ENCODE measurements at places on chromosomes 5 and 9. TPM values are rescaled to one million over a fixed set of nuclear protein-coding genes. Genes with fewer than 3 reads are reported as not detected.

ACTBL2 gene
- total RNA-seq, result not detected

CLIC3 gene
- not detected for total RNA-seq

MLANA gene
- total RNA-seq, result not detected

FGF10 gene
- total RNA-seq, result 17.8 TPM

CFAP90 gene
- total RNA-seq, result 0.78 TPM

STRBP gene
- 10.1 TPM for total RNA-seq

LECT2 gene
- total RNA-seq, result not detected

FRRS1L gene
- total RNA-seq, result 20.9 TPM

RGS7BP gene
- 2.0 TPM for total RNA-seq

CACNA1B gene
- total RNA-seq, result 0.12 TPM

CSF1R gene
- total RNA-seq, result 25.3 TPM

ADAMTS6 gene
- 4.9 TPM for total RNA-seq

- no peak overlapping the region for H3K27ac ChIP-seq
- no peaks in the 10 kb centered on the region for H3K36me3 ChIP-seq
- no peaks in the 10 kb centered on the region for H3K4me1 ChIP-seq
- H3K27me3 ChIP-seq, result no peaks in the 10 kb centered on the region
Measured at GRCh38 chr9:21919377-21920362, 74.5 kb downstream of the CDKN2A start.

- no peaks in the 10 kb centered on the region for H3K27me3 ChIP-seq
- H3K4me3 ChIP-seq, result no peak overlapping the region
- DNase-seq, result no peak
Measured at GRCh38 chr5:138523406-138523805, 19.6 kb downstream of the ETF1 start.

- peak; percentile 37 for DNase-seq
- H3K27ac ChIP-seq, result peak overlapping the region; percentile 20
- H3K4me1 ChIP-seq, result peaks cover 16% of the 10 kb centered on the region
Measured at GRCh38 chr9:134229466-134230091, 65.2 kb upstream of the RNU6ATAC start.

- H3K4me1 ChIP-seq, result no peaks in the 10 kb centered on the region
- no peak overlapping the region for H3K27ac ChIP-seq
- no peak for DNase-seq
- no peaks in the 10 kb centered on the region for H3K36me3 ChIP-seq
- no peaks in the 10 kb centered on the region for H3K27me3 ChIP-seq
- no peak overlapping the region for H3K4me3 ChIP-seq
Measured at GRCh38 chr5:55141945-55142690, 17.9 kb upstream of the GPX8 start.

GRCh38 chr9:133781828-133782135 is 43.6 kb upstream of the SARDH start:
- no peak for DNase-seq
- no peak overlapping the region for H3K27ac ChIP-seq
- no peaks in the 10 kb centered on the region for H3K27me3 ChIP-seq
- no peaks in the 10 kb centered on the region for H3K36me3 ChIP-seq
- no peaks in the 10 kb centered on the region for H3K4me1 ChIP-seq
- H3K4me3 ChIP-seq, result no peak overlapping the region

GRCh38 chr5:173808079-173808808 is 79.9 kb upstream of the CPEB4 start:
- no peak for DNase-seq
- H3K27ac ChIP-seq, result no peak overlapping the region
- no peak overlapping the region for H3K4me3 ChIP-seq
- H3K36me3 ChIP-seq, result no peaks in the 10 kb centered on the region
- H3K4me1 ChIP-seq, result no peaks in the 10 kb centered on the region

DNA sequence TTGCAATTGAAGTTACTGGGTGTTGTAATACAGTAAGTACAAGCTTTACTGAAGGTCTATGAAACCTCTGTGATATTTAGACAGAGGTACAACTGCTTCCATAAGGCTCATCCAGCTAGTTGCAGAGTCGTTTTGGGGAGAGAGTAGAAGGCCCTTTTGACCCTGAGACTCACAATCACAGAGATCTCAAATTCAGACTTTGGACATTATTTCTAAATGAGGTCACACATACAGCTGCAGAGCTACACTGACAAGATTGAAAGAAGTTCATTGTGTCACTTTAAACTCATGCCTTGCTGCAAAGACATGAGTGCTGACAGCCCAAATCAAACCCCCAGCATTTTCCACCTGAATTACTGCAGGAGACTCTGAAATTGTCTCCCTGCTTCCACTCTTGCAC is 205.9 kb upstream of the TMEM161B start:
- H3K36me3 ChIP-seq, result no peaks in the 10 kb centered on the region
- H3K4me3 ChIP-seq, result no peak overlapping the region
- H3K27ac ChIP-seq, result no peak overlapping the region
- H3K4me1 ChIP-seq, result no peaks in the 10 kb centered on the region
- no peaks in the 10 kb centered on the region for H3K27me3 ChIP-seq

GRCh38 chr5:81014348-81014747 is 54.2 kb downstream of the RASGRF2 start:
- no peak for DNase-seq
- no peak overlapping the region for H3K4me3 ChIP-seq
- no peaks in the 10 kb centered on the region for H3K36me3 ChIP-seq
- no peaks in the 10 kb centered on the region for H3K4me1 ChIP-seq
- no peaks in the 10 kb centered on the region for H3K27me3 ChIP-seq

GRCh38 chr5:1473746-1474145 is 28.5 kb upstream of the SLC6A3 start:
- H3K27ac ChIP-seq, result no peak overlapping the region
- no peak for DNase-seq
- H3K4me1 ChIP-seq, result no peaks in the 10 kb centered on the region
- no peaks in the 10 kb centered on the region for H3K27me3 ChIP-seq

- no peaks in the 10 kb centered on the region for H3K36me3 ChIP-seq
- H3K27me3 ChIP-seq, result no peaks in the 10 kb centered on the region
- no peak overlapping the region for H3K27ac ChIP-seq
- H3K4me3 ChIP-seq, result no peak overlapping the region
Measured at GRCh38 chr9:124122813-124123462, 111.4 kb downstream of the LHX2 start.

DNA sequence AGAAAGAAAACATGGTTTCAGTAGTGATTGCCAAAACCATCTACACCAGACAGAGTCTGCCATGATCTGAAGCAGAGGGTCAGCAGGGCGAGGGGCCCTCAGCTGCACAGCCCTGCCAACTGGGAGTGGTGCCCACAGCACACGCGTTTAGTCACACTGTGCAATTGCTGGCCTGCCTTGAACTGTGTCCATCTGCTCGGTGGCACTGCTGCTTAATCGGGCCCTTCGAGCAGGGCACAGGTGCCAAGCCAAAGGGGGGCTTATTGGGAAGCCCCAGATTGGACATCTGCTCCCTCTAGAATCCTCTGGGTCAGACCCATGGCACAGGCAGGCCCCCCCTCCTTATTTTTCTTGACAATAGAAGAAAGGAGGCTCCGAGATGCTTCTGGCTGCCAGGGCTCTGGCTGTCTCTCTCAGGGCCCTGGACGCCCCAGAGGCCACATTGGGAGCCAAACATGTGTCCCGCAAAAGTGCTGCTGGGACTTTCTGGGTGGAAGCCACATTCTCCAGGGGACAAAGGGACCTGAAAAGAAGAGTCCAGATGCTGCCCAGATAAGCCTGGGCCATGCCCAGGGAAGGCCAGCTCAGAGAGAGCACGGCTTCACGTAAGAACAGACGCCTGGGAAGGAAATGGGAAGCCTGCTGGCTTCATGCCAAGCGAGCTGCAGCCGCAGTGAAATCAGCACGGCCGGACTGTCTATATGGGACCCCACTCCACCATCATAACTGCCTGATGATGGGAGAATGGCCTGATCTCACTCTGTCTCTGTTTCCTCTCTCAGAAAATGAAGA is 349.2 kb downstream of the GADD45G start:
- H3K36me3 ChIP-seq, result no peaks in the 10 kb centered on the region
- H3K4me1 ChIP-seq, result no peaks in the 10 kb centered on the region
- no peak for DNase-seq
- no peaks in the 10 kb centered on the region for H3K27me3 ChIP-seq
- H3K4me3 ChIP-seq, result no peak overlapping the region

DNA sequence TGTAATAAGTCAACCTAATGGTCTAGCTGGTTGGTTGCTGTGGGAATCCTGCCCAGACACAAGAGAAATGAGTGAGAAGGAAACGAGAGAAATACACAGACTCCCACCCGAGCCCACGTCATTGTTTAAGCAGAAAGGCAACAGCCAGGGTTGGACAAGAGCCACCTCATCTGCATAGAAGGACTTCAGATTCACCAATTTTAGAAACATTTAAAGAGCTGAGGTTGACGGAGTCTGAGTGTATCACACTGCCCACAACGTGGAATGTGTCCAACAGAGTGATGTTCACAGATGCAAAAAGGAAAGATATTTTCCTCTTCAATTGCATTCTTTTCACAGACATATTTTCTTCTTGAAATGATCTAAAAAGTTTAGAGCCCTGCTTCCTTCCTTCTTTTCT is 349.5 kb downstream of the AGTPBP1 start:
- H3K4me1 ChIP-seq, result no peaks in the 10 kb centered on the region
- DNase-seq, result no peak
- H3K27me3 ChIP-seq, result no peaks in the 10 kb centered on the region
- no peak overlapping the region for H3K4me3 ChIP-seq
- no peaks in the 10 kb centered on the region for H3K36me3 ChIP-seq
- no peak overlapping the region for H3K27ac ChIP-seq

GRCh38 chr9:23006127-23006526 is 559.5 kb downstream of the DMRTA1 start:
- no peaks in the 10 kb centered on the region for H3K4me1 ChIP-seq
- no peak overlapping the region for H3K4me3 ChIP-seq
- no peaks in the 10 kb centered on the region for H3K36me3 ChIP-seq

GRCh38 chr5:40384782-40385390 is 294.8 kb upstream of the PTGER4 start:
- no peak overlapping the region for H3K4me3 ChIP-seq
- H3K27ac ChIP-seq, result no peak overlapping the region
- H3K36me3 ChIP-seq, result no peaks in the 10 kb centered on the region
- no peaks in the 10 kb centered on the region for H3K27me3 ChIP-seq
- DNase-seq, result no peak

DNA sequence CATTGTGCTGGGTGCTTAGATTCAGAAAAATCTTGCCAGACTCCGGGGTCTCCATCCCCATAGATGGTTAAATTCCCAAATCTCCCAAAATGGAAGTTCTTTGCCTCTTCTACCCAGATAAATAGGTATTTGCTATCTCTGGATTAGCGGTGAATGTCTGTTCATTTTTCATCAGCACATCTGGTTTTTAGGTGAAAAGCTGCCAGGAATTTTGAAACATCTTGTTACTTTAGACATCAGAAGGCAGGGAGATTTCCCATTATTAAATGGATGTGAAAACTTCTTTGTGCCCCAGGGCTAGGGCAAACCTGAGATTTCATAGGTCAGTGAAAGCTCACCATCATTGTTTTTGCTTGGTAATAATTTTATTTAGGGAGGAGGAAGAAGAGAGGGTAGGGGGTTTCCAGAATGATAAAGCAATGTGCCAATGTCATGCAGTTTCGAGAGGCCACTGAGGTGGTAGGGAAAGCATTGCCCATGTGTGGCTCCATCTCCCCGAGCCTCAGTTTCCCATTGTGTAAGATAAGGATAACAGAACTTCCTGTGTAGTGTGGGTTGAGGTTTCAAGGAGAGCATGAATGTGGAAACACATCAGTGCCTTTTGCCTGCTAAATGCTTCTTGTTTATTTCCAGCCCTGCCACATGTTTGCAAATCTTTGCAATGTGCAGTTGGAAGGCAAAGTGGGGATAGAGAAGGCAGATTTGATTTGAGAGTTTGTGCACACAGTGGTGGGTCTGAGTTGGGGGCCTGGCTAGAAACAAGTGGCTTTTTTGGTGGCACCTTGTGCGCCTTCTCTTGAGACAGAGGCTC is 147.2 kb upstream of the KLF4 start:
- H3K4me1 ChIP-seq, result peaks cover 12% of the 10 kb centered on the region
- no peaks in the 10 kb centered on the region for H3K27me3 ChIP-seq
- peak overlapping the region; percentile 24 for H3K4me3 ChIP-seq

GRCh38 chr5:146633323-146633764 is 117.4 kb upstream of the GPR151 start:
- no peak overlapping the region for H3K4me3 ChIP-seq
- no peak for DNase-seq
- H3K27me3 ChIP-seq, result no peaks in the 10 kb centered on the region
- no peaks in the 10 kb centered on the region for H3K4me1 ChIP-seq
- no peaks in the 10 kb centered on the region for H3K36me3 ChIP-seq

DNA sequence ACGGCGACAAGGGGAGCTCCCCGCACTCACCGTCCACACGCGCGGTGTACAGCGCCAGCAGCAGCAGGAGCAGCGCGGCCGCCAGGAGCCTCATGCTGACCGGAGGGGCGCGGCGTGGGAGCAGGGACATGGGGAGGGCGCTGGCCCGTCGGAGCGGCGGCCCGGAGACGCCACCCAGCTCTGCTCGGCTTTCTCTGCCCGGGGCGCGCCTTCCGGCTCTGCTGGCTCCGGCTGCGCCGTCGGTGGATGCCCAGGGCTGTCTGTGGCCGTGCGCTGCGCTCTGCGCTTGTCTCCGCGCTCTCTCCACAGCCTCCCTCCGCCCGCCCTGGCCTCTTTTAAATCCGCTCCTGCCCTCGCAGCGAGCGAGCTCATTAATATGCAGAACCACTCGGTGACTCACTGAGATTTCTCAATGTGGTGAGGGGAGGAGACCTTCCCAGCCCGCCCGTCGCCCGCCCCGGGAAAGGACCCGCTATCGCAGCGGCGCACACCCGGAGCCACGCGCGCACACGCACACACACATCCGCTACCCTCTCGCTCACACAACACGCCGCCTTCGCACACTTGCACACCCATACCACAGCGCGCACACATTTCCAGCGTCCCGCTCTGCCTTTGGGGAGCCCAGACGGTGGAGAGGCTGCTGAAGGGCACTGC is at the start of gene CXCL14:
TSS of gene CXCL14 (minus strand) at position 307 of the 657 bp plus-strand sequence. CDS start at position 94, 213 bp downstream.
- H3K27ac ChIP-seq, result no peak within 1 kb of the TSS
- no peaks in the 10 kb centered on the region for H3K27me3 ChIP-seq
- H3K36me3 ChIP-seq, result no peaks in the 10 kb centered on the region
- H3K4me3 ChIP-seq, result no peak within 1 kb of the TSS
- no peak for DNase-seq

DNA sequence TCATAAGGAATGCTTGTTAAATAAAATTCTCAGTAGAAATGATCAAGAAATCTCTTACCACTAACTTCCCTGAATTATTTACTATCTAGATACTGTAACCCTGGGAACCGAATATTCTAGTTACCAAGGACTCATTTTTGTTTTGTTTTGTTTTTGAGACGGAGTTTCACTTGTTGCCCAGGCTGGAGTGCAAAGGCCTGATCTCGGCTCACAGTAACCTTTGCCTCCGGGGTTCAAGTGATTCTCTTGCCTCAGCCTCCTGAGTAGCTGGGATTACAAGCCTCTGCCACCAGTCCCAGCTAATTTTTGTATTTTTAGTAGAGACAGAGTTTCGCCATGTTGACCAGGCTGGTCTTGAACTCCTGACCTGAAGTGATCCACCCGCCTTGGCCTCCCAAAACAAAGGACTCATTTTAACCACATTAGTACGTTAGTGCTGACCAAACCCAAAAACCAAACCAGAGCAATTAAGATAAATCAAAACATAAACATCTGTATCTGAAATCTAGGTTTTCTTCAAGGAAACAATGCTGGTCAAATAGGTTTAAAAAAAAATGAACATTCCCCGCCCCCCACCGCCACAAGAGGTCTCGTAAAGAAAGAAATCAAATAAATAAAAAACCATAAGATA is 3.7 kb downstream of the TXN start:
- peaks cover 8% of the 10 kb centered on the region for H3K4me1 ChIP-seq
- no peak overlapping the region for H3K27ac ChIP-seq
- no peaks in the 10 kb centered on the region for H3K27me3 ChIP-seq
- H3K36me3 ChIP-seq, result no peaks in the 10 kb centered on the region
- DNase-seq, result no peak
- no peak overlapping the region for H3K4me3 ChIP-seq

- DNase-seq, result peak; percentile 6
- H3K27me3 ChIP-seq, result no peaks in the 10 kb centered on the region
- H3K36me3 ChIP-seq, result no peaks in the 10 kb centered on the region
- H3K4me1 ChIP-seq, result peaks cover 8% of the 10 kb centered on the region
- peak overlapping the region; percentile 68 for H3K4me3 ChIP-seq
Measured at GRCh38 chr5:1521671-1522600, 1.8 kb downstream of the LPCAT1 start.
